Activated CD4-positive, alpha-beta T cell treated with anti-CD3 and anti-CD28 coated beads, Interleukin-2, amount 10 ng/mL, durations not matched to agents 7 days and 5 days (primary cell): ENCODE measurements at places on chromosomes 13 and 19.

- H3K27ac ChIP-seq = no peak overlapping the region
- no peak for DNase-seq
- no peaks in the 10 kb centered on the region for H3K36me3 ChIP-seq
Observed at GRCh38 chr13:25147638-25148401, 24.3 kb downstream of the AMER2 start.

- peak overlapping the region; percentile 54 for H3K27ac ChIP-seq
- H3K27me3 ChIP-seq = no peaks in the 10 kb centered on the region
- H3K4me3 ChIP-seq = no peak overlapping the region
- H3K4me1 ChIP-seq = peaks cover 35% of the 10 kb centered on the region
Observed at GRCh38 chr19:49871349-49871985, 4.1 kb upstream of the PNKP start.

DNA sequence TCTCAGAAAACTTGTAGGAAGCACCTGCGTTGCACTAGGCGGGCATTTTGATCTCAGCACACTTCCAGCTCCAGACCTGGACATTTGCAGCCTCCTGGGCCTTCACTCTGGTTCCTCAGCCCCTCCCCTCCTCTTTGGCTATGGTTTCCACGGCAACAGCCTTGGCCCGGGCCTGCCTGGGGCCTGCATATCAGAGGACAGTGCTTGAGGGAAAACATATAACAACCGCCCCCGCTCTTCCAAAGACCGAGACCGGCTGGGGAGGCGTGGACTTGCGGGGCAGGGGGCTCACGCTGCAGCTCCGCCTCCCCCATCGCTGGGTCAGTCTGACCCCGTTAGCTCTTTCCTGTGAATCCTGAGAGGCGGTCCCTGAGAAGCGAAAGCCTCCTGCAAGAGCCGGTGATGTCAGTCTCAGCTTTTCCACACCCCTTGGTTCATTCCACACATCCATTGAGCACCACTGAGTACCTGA lies 125.7 kb upstream of the PEG3 start:
- no peak for DNase-seq
- H3K4me1 ChIP-seq = no peaks in the 10 kb centered on the region
- H3K36me3 ChIP-seq = no peaks in the 10 kb centered on the region
- H3K27me3 ChIP-seq = no peaks in the 10 kb centered on the region

DNA sequence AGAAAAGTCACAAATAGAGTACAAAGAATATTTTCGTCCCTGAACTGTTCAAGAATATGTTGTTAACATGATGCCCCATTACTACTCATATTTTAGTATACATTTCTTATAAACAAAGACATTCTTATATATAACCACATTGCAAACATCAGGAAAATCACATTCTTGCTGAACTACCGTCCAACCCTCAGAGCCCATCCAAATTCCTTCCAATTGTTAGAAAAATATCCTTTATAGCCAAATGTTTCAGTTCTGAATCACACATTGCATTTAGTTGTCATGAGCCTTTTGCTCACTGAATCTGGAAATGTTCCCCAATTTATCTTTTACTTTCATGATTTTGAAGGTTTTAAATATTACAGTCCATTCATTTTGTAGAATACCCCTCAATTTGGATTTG lies 467.8 kb upstream of the ARGLU1 start:
- no peaks in the 10 kb centered on the region for H3K36me3 ChIP-seq
- no peak overlapping the region for H3K27ac ChIP-seq
- H3K4me1 ChIP-seq = no peaks in the 10 kb centered on the region
- DNase-seq = no peak
- no peak overlapping the region for H3K4me3 ChIP-seq
- no peaks in the 10 kb centered on the region for H3K27me3 ChIP-seq

GRCh38 chr19:38412961-38413360 lies 10.1 kb downstream of the FAM98C start:
- H3K27ac ChIP-seq = no peak overlapping the region
- H3K4me3 ChIP-seq = no peak overlapping the region
- H3K4me1 ChIP-seq = peaks cover 16% of the 10 kb centered on the region
- no peaks in the 10 kb centered on the region for H3K27me3 ChIP-seq
- H3K36me3 ChIP-seq = peaks cover 3% of the 10 kb centered on the region
- DNase-seq = no peak

DNA sequence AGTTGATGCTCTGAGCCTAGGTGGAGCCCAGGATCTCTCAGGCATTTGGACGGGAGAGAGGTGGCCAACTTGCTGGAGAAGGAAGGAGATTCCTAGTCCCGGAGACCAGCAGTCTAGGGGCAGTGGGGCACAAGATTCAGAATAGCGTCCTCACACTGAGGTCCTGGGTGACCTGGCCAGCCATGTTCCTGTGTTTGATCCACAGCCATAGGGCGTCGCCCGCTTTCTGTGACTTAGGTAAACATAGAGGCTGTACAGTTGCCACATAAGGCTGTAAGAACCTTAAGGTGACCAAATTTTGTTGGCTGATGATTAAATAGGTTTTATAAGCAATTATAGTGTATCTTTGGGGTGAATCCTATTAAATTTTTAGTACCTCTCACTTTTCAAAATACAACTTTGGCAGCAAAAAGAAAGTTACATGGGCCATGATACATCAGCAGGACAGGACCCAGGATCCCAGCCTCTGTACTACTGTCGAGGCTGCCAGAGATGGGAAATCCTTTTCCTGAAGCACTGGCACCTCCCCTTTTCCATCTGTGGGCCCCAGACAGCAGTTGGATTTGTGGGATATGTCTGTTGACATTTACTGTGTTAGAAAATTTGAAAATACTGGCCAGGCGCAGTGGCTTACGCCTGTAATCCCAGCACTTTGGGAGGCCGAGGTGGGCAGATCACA lies 37.5 kb downstream of the TSSK6 start:
- H3K4me3 ChIP-seq = no peak overlapping the region
- H3K27ac ChIP-seq = peak overlapping the region; percentile 37
- H3K36me3 ChIP-seq = peaks cover 41% of the 10 kb centered on the region
- no peak for DNase-seq

GRCh38 chr13:28699246-28699645 lies 19.5 kb downstream of the SLC46A3 start:
- no peak overlapping the region for H3K27ac ChIP-seq
- no peak overlapping the region for H3K4me3 ChIP-seq
- no peaks in the 10 kb centered on the region for H3K27me3 ChIP-seq
- peaks cover 26% of the 10 kb centered on the region for H3K36me3 ChIP-seq
- H3K4me1 ChIP-seq = no peaks in the 10 kb centered on the region
- DNase-seq = no peak

DNA sequence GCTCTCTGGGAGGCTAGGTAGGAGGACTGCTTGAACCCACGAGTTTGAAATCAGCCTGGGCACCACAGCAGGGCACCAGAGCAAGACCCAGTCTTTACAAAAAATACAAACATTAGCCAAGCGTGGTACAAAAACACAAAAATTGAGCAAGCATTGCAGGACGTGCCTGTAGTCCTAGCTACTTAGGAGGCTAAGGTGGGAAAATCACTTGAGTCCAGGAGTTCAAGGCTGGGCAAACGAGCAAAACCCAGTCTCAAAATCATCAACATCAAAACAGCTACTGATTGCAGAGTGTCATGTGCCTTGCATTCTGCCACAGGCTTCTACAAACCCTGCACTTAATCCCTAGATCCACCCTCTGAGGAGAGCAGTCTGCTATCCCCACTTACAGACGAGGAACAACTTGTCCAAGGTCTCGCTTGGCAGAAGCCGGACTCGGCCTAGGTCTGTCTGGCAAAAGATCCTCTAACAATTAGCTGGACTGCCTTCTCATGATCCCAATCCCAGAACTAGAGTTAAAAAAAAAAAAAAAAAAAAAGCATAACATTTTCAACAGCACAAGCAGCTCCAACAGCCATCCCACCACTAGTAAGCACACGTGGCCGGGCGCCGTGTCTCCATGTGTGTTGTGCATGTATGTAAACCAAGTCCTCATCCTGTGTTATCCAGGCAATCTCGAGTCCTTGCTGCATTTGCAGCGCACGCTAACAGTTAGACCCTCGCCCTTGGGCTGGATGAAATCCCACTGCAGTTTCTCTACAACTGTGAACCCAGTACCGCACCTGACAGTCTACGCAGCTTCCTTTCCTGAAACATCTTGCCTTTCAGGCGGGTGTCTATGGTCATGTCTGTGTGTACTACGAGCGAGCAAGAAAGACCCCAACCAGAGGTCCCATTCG lies 2.0 kb downstream of the PPP6R1 start:
- DNase-seq = no peak
- peak overlapping the region; percentile 98 for H3K27ac ChIP-seq
- H3K36me3 ChIP-seq = peaks cover 48% of the 10 kb centered on the region
- H3K4me1 ChIP-seq = peaks cover 54% of the 10 kb centered on the region
- peak overlapping the region; percentile 95 for H3K4me3 ChIP-seq

DNA sequence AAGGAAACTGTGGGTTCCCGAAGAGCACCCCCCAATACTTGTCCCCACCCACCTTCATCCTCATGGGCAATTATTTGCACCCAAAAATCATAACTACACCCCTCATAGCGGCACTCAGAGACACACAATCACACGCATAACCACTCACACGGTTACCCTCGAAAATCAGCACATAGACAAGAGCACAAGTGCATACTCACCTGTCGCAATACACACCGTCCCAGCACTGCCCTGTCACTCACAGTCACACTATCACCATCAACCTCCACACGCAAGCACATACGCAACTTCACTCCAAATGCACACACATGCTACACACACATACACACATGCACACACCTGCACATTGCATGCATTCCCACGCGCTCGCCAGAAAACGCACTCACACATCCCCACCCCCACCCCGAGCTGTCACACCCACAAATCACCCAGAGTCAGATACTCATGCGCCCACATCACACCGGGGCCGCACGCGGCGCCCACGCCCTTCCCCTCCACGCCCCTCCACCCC lies 535 bp downstream of the COL5A3 start:
- peaks cover 46% of the 10 kb centered on the region for H3K27me3 ChIP-seq
- no peak for DNase-seq
- peaks cover 10% of the 10 kb centered on the region for H3K4me1 ChIP-seq
- H3K36me3 ChIP-seq = no peaks in the 10 kb centered on the region
- H3K27ac ChIP-seq = no peak overlapping the region

DNA sequence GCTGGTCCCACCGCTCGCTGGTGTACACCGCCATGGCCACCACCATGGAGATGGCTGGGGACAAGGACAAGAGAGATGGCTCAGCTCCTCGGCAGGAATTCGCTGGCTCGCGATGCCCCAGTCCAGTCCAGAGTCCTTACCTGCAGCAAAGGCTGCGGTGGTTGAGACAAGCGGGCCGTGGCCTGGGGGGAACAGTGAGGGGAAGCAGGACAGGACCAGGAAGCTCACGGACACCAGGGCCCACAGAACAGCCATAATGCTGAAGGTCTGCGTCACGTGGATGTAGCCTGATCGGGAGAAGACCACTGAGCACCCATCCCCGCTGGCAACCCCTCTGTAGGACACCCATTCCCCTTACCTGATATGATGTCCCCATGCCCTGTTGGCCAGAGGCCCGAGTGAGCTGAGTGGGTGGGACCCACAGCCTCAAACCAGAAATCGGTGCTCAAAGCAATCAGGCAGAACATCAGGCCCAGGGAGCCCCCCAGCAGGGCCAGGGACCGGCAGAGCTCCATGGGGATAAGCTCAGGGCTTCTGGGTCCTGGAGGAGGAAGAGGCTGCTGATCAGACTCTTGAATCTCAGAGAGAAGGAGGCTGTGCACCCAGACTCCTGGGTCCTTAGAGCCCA lies 319 bp downstream of the NKG7 start:
- peak overlapping the region; percentile 69 for H3K4me3 ChIP-seq
- H3K36me3 ChIP-seq = peaks cover 9% of the 10 kb centered on the region
- H3K27me3 ChIP-seq = no peaks in the 10 kb centered on the region
- H3K27ac ChIP-seq = peak overlapping the region; percentile 95
- H3K4me1 ChIP-seq = peaks cover 85% of the 10 kb centered on the region
- DNase-seq = no peak

GRCh38 chr13:50901701-50902100 lies 7.9 kb upstream of the RNASEH2B start:
- no peak overlapping the region for H3K27ac ChIP-seq
- no peak overlapping the region for H3K4me3 ChIP-seq
- H3K36me3 ChIP-seq = peaks cover 12% of the 10 kb centered on the region
- DNase-seq = no peak

GRCh38 chr13:97567510-97568243 lies 133.7 kb downstream of the RAP2A start:
- H3K4me3 ChIP-seq = no peak overlapping the region
- DNase-seq = no peak
- H3K27ac ChIP-seq = no peak overlapping the region
- H3K4me1 ChIP-seq = no peaks in the 10 kb centered on the region
- no peaks in the 10 kb centered on the region for H3K36me3 ChIP-seq

- peaks cover 25% of the 10 kb centered on the region for H3K36me3 ChIP-seq
- no peaks in the 10 kb centered on the region for H3K27me3 ChIP-seq
- no peak overlapping the region for H3K4me3 ChIP-seq
Observed at GRCh38 chr13:46721054-46721453, 75.9 kb downstream of the ESD start.

DNA sequence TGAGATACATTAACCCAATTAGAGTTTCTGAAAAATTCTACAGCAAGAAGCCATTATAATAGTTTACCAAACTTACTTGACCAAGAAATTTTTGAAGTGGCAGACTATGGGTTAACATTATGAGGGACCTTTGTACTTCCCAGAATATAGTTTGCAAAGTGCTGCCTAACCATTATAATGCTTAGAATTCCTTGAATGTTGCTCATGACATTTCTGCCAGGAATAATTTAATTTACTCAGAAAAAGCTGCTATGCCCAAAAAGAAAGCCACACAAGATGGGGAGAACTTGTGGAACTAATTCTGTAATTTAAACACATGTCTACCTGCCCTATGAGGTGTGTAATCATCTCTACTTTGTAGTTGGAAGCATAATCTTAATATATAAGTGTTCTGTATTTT lies 58.1 kb upstream of the MYCBP2 start:
- peaks cover 7% of the 10 kb centered on the region for H3K4me1 ChIP-seq
- no peak overlapping the region for H3K4me3 ChIP-seq
- H3K27ac ChIP-seq = no peak overlapping the region
- no peaks in the 10 kb centered on the region for H3K36me3 ChIP-seq
- DNase-seq = no peak

- no peak overlapping the region for H3K4me3 ChIP-seq
- no peaks in the 10 kb centered on the region for H3K36me3 ChIP-seq
- peaks cover 15% of the 10 kb centered on the region for H3K4me1 ChIP-seq
- peaks cover 23% of the 10 kb centered on the region for H3K27me3 ChIP-seq
- no peak overlapping the region for H3K27ac ChIP-seq
- no peak for DNase-seq
Observed at GRCh38 chr19:54418930-54419800, 3.9 kb downstream of the TTYH1 start.

DNA sequence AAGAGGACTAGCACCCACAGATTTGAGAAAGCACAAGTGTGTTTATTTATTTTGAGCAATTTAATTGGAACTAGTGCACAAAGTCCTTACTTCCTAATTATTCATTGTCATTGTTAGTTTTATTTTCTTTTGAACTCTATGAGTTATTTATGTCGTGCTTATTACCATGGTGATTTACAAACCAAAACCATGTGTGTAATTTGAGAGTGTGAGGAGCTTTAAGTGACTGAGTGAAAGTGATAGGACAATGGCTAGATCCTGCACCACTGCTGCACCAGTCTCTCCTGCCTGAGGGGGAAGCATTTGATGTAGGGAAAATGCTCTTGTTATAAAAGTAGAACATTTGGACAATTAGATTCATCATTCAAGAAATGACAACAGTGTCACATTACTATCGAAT lies 172.3 kb upstream of the KLF12 start:
- no peak overlapping the region for H3K4me3 ChIP-seq
- H3K4me1 ChIP-seq = no peaks in the 10 kb centered on the region
- no peak overlapping the region for H3K27ac ChIP-seq
- DNase-seq = no peak
